ENCODE measurements at places on chromosomes 4 and X.
A peak's percentile ranks its signal among the peaks of the same experiment; 100 is the strongest.

GRCh38 chrX:65985922-65986588 lies 53.8 kb downstream of the VSIG4 start:
- peak; percentile 4 for DNase-seq

DNA sequence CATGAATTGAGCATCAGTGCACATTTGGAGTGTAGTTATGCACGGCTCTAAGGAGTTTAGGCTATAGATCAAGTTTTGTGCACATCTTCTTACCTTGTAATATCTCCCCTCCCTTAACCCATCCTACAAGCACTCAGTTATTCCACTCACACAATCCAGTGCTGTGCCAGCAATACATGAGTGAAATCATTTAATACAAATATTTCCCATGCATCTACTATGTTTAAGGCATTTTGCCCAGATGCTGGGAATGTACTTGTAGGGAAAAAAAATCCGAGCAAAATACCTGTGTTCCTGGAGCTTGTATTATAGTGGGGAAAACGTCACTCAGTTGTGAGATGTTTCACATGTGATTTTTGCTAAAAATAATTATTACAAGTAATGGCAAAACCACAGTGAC lies 191.6 kb upstream of the LDB2 start:
- no peak for DNase-seq

- DNase-seq = no peak
Measured at GRCh38 chrX:129961180-129962083, 21.0 kb upstream of the BCORL1 start.

DNA sequence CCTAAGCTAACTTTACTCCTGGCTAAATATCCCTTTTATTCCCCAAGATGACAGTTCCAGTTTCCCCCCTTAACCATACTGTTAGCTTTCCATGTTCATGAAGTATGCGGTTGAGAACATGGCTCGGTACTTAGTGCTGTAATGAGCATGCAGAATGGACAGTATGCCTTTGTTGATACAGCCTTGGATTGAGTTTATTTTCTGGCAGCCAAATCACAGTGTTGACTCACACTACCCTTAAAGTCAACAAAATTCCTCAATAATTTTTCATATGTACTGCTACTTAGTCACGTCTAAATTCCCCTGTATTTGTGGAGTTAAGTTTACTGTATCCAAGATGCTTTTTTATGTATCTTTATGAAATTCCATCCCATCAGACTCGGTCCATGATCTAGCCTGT lies 1.4 kb upstream of the VEGFC start:
- DNase-seq = no peak

DNA sequence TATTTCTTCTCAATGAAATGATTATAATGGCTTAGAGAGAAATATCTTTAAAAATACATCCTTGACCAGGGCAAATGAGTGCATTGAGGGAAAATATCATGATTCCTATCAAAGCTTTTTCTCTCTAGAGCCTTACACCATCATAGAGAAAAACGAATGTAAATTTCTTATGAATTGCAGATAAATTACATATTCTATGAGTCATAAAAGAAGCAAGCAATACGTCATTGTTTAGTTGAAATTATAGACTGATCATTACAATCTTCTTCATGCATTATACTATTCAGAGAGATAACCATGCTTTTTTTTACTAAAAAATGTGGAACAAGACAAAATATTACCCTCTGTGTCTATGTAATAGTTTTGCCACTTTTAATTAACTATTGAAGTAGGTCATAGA lies 100.9 kb upstream of the RXFP1 start:
- DNase-seq = no peak

GRCh38 chrX:27583976-27584375 lies 6.2 kb upstream of the DCAF8L2 start:
- DNase-seq = no peak

DNA sequence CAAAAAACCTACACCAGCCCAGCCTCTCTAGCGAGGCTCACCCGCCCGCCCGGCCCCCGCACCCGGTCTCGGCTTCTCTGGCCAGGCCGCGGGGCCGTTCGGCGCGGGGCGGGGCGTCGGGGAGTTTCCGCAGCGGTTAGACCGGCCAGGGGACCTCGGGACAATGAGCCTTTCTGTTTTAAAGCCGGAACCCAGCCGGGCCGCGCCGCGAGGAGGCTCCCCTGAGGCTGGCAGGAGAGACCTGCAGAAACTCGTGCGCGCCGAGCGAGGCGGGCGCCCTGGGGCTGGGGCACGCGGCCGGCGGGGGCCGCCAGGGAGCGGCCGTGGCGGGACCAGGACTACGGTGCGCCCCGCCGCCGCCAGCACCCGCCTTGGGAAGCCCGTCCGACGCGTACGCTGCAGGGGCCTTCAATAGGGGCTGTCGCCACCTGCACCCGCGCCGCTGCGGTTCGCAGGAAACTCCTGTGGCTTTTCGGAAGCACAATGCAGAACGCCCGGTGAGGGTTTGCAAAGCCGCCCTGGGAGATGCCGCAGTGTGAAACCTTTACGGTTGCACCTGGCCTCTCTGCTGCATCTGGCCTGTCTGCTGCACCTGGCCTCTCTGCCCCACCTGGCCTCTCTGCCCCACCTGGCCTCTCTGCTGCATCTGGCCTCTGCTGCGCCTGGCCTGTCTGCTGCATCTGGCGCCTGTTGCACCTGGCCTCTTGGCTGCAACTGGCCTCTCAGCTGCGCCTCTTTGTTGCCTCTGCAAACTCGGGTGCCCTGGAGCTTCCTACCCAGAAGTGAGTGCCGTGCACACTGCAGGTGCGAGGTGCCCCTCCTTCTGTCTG lies 63.9 kb downstream of the TRAPPC11 start:
- no peak for DNase-seq

DNA sequence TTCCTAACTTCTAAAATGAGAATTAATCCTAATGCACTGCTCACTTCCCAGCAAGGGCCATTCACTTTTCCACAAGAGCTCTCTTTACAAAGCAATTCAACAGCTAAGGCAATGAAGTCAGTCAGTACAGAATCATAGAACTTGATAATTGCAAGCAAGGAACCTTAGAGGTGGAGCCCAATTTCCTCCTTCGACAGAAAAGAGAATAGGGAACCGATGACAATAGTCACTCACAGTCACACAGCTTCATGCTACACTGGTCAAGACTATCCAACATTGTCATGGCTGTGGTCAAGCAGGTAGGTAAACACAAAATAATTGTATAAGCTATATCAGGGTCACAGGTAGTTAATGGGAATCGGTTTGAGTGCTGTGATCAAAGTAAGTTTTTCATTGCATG lies 90.0 kb downstream of the ELOVL6 start:
- DNase-seq = no peak

DNA sequence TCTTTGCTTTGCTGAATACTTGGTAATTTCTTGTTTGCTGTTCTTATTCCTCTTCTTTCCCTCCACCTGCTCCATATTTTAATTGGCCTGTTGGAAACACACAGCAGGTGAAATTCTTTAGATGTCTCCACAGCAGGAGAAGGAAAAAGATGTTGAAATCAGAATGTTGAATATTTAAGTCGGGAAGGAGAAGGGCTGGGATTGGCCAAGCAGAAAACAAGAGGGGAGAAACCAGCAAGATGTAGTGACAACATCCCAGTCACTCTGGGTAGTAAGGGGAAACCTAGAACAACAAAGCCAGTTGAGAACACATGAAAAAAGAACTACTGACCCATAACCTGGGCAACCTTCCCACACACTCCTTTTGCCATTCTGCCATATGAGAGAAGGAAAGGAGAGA lies 37.3 kb upstream of the STAG2 start:
- DNase-seq = no peak

Measured in smooth muscle cell of the brain vasculature (primary cell).